ENCODE measurements at places on chromosomes 5 and 9.
A peak's percentile ranks its signal among the peaks of the same experiment; 100 is the strongest.

DNA sequence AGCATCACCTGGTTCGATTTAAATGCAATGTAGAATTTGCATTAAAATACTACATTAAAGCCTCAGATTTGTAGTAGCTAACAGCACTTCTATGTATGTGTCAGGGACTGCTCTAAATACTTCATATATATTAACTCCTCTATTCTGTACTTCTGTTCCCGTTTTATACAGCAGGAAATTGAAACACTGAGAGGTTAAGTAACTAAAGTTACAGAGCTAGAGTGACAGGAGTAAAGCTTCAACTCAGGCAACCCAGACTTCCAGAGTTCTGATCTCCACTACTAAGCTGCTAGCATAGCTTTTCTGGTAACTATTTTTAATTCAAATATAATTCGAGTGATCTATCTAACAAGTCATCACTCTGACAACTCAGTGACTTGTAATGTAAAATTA, 619 bp upstream of the APC start:
- no peak overlapping the region for H3K27ac ChIP-seq
- H3K27me3 ChIP-seq = no peaks in the 10 kb centered on the region
- peaks cover 20% of the 10 kb centered on the region for H3K4me1 ChIP-seq
- DNase-seq = no peak

DNA sequence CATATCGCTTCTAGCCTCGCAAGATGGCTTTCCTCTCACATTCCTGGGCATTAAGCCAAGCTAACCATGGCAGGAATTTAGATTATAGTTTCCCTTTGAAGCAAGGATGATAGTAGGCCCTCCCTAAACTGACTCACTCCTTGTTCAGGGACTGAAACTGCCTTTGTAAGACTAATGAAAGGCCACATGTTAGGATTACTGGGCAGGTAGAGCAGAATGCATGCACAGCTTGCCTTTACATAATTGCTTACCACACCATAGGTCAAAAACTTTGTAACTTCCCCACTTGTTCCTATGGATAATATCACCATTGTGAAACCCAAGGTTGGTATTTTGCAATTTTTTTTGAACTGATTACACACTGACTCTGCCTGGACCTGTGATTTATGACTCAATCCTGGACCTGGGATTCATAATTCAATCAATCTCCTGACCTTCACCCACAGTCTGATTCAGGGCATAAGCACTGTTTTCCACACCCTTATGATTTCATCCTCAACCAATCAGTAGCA, 41.0 kb upstream of the PRDM9 start:
- no peak overlapping the region for H3K4me3 ChIP-seq
- no peak for DNase-seq
- H3K4me1 ChIP-seq = no peaks in the 10 kb centered on the region

DNA sequence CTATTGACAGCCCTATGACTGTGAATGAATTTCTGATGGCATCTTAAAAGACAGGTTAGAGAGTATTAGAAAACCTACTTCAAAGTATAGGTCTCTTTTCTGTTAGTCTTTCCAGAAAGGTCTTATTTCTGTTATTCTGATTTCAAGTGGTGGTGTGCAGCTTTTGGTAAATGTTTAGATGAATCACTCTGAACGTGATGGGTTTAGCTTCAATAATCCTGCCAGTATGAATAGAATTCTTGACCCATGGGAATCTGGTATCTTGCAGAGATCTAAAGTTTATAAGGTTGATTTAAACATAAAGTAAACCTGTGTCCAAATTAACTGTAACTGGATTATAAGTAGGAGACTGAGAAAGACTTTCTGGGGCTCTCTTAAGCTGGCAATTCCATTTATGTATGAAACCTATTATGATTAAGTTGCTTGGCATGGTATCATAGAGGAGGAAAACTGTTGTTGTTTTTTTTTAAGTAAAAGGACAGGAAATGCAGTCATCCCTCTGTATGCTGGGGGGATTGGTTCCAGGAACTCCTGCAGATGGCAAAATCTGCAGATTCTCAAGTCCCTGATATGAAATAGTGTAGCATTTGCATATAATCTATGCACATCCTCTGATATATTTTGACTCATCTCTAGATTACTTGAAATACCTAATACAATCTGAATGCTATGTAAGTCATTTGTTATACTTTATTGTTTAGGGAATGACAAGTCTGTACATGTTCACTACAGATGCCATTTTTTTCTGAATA, 77.0 kb upstream of the ADAMTS19 start:
- H3K4me3 ChIP-seq = no peak overlapping the region
- H3K4me1 ChIP-seq = no peaks in the 10 kb centered on the region
- H3K36me3 ChIP-seq = no peaks in the 10 kb centered on the region
- no peak for DNase-seq

- H3K27me3 ChIP-seq = peaks cover 9% of the 10 kb centered on the region
- H3K4me3 ChIP-seq = no peak overlapping the region
- no peaks in the 10 kb centered on the region for H3K4me1 ChIP-seq
- no peak for DNase-seq
- no peak overlapping the region for H3K27ac ChIP-seq
- H3K36me3 ChIP-seq = no peaks in the 10 kb centered on the region
These were observed 92.1 kb upstream of the DAP start for GRCh38 chr5:10853154-10853553.

DNA sequence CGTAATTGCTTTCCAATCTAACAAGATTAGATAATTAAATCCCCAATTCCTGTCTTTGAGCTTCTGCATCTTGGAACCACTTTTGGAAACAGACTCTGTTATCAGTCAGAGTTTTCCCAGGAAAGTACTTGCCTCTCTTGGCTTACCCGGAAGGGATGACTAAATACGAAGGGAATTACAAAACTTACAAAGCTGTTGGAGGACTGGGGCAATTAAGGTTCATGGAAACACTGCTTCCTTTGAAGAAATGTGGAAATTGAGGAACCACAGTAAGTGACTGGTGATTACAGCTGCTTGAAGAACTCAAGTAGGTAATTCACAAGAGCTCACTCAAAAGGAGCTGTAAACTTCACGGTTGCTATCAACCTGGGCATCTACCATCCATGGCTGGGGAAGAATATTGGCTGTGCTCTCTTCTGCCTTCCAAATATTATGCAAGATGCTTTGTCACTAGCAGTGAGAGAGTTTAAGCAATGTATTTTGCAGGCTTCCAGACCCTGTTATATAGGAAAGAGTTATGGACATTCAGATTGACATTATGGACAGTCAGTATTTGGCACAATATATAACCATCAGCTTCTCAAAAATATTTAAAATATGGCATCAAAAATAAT, 104.6 kb upstream of the MAN2A1 start:
- H3K4me3 ChIP-seq = no peak overlapping the region
- H3K4me1 ChIP-seq = peaks cover 3% of the 10 kb centered on the region

DNA sequence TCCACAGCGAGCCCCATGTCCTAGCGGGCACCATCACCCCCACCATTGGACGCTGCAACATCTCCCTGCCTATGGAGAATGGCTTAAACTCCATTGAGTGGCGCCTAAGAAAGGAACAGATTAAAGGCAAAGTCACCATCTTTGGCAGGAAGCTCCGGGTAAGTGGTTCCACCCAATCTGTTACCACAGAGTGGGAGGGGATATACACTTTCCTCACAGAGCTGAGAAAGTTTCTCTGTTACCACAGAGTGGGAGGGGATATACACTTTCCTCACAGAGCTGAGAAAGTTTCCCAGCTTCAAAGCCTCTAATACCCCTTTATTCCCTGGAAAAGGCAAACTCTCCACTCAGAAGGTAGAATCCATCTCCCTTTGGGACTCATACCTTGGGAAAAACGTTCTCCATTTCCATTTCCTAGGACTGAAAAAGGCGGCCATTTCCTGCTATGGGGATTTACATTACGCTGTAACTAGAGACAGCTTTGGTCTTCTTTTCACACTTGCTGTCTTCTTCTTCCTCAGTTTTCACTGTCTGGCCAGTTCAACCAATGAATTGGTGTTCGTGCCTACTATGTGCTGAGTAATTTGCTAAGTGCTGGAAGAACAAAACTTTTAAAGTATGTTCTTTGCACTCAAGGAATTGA, 63.4 kb upstream of the WWC1 start:
- peak; percentile 52 for DNase-seq
- H3K27me3 ChIP-seq = peaks cover 19% of the 10 kb centered on the region
- H3K27ac ChIP-seq = peak overlapping the region; percentile 94
- no peaks in the 10 kb centered on the region for H3K36me3 ChIP-seq
- H3K4me3 ChIP-seq = peak overlapping the region; percentile 40

GRCh38 chr5:35012796-35013195, 35.0 kb downstream of the AGXT2 start:
- H3K4me1 ChIP-seq = no peaks in the 10 kb centered on the region
- no peak overlapping the region for H3K4me3 ChIP-seq
- peaks cover 49% of the 10 kb centered on the region for H3K27me3 ChIP-seq
- no peak for DNase-seq
- no peak overlapping the region for H3K27ac ChIP-seq

- DNase-seq = no peak
- no peaks in the 10 kb centered on the region for H3K36me3 ChIP-seq
- no peak overlapping the region for H3K4me3 ChIP-seq
- H3K27ac ChIP-seq = no peak overlapping the region
- H3K27me3 ChIP-seq = no peaks in the 10 kb centered on the region
- H3K4me1 ChIP-seq = peaks cover 3% of the 10 kb centered on the region
These were observed 94.2 kb upstream of the RUSC2 start for GRCh38 chr9:35395706-35396101.

DNA sequence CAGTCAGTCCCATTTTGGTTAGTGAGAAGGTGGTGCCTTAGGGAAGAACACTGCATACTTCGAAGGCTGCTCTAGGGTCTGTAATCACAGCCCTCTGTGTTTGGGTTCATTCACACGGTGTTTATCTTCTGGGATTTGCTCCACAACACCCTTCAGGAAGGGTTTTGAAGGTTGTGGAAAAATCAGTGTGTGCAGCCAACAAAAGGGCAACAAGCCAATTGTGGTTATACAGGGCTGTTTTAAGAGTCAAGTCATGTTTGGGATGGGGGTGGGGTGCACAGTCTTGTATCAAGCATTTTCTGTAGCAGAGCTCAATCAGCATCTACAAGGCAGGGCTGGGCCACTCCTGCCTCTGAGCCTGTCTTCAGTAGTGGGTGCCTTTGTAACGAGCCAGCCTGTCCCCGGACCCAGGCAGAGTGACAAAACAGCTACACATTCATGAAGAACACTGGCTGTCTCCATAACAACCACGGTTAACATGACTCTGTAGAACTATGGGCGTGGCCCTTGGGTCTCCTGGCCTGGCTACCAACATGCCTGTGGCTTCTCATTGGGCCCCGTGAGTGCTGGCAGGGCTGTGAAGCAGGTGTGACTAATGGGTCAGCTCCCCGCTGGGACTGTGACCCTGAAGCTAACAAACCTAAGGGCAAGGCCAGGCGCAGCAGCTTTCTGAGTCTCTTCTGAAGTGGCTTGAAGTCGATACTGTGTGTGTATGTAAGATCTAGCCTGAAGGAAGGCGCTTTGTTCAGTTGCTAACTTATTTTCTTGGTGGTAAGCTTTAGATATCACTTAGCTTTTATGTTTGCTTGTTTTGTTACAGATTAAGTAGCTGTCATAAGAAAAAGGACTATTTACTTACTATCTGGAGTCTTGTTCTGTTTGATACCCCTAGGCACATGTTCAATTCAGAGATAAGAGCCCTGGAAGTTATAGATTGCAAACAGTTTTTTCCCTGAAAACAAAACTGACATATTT, 27.9 kb upstream of the GOLM1 start:
- H3K4me1 ChIP-seq = peaks cover under 1% of the 10 kb centered on the region
- H3K27ac ChIP-seq = no peak overlapping the region
- peaks cover 5% of the 10 kb centered on the region for H3K27me3 ChIP-seq
- H3K4me3 ChIP-seq = no peak overlapping the region

DNA sequence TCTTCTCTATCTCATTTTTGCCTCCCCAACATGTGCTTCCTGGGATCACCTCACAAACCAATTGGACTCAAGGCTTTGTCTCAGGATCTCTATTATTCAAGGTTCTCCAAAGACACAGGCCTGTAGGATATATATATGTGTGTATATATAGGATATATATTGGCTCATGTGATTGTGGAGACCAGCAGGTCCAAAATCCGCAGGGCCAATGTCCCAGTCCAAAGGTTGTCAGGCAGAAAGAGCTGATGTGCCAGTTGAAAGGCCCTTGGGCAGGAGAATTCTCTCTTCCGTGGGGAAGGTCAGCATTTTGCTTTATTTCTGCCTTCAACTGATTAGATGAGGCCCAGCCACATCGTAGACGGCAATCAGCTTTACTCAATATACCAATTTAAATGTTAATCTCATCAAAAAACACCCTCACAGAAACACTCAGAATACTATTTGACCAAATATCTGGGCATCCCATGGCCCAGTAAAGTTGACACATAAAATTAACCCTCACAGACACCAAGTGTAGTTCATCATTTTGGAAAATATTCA, 1.3 kb upstream of the FBLL1 start:
- peaks cover 44% of the 10 kb centered on the region for H3K27me3 ChIP-seq
- H3K27ac ChIP-seq = no peak overlapping the region
- peaks cover 8% of the 10 kb centered on the region for H3K36me3 ChIP-seq

- H3K36me3 ChIP-seq = peaks cover 2% of the 10 kb centered on the region
- H3K27ac ChIP-seq = no peak overlapping the region
- H3K4me3 ChIP-seq = no peak overlapping the region
- DNase-seq = no peak
These were observed 24.4 kb downstream of the MEGF9 start for GRCh38 chr9:120689860-120690259.

- no peaks in the 10 kb centered on the region for H3K27me3 ChIP-seq
- peaks cover 51% of the 10 kb centered on the region for H3K4me1 ChIP-seq
- no peak overlapping the region for H3K4me3 ChIP-seq
- DNase-seq = no peak
- no peak overlapping the region for H3K27ac ChIP-seq
These were observed 103.3 kb downstream of the AUH start for GRCh38 chr9:91258451-91258850.

DNA sequence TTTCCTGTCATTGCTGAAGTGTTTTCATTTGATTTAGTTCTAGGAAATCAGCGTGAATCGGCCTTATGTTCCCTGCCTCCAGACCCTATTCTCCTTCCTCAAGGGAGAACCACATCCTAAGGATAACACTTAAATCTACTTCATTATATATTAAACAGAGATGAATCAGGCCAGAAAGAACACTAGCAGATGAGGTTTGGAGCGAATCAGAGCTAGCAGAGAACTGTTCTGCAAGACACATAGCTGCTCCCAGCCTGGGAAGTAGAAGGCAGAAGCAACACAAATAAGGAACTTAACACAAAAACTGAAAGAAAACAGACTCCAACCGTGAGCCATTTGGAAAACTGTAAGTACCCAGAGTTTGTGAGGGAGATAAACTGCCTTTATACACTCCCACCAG, 718.2 kb downstream of the SEMA5A start:
- no peak for DNase-seq
- H3K27me3 ChIP-seq = no peaks in the 10 kb centered on the region
- H3K36me3 ChIP-seq = no peaks in the 10 kb centered on the region
- no peak overlapping the region for H3K27ac ChIP-seq

GRCh38 chr5:58786711-58787303, 203.9 kb downstream of the RAB3C start:
- peaks cover 5% of the 10 kb centered on the region for H3K4me1 ChIP-seq
- H3K36me3 ChIP-seq = no peaks in the 10 kb centered on the region
- no peak for DNase-seq
- H3K27me3 ChIP-seq = peaks cover 30% of the 10 kb centered on the region

DNA sequence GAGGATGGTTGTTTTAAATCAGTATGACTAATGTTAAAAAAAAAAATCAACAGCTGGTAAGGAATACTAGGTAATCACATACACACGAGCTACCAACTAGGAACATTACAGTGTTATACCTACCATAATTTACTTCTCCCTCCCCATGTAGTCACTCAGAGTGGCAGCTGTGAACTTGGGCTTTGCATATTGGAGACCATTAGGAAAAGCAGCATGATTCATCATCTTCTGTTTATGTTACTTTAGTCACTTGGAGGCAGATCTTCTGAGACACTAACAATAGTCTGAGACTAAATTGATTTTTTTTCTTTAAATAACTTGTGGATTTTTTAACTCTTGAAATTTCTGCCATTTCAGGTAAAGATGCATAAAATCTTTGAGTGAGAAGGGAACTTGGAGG, 141.5 kb upstream of the NR4A3 start:
- H3K27ac ChIP-seq = no peak overlapping the region
- DNase-seq = no peak
- peaks cover 7% of the 10 kb centered on the region for H3K27me3 ChIP-seq
- no peaks in the 10 kb centered on the region for H3K36me3 ChIP-seq
- H3K4me1 ChIP-seq = no peaks in the 10 kb centered on the region
